Omental fat pad (tissue), 4 donors: ENCODE measurements at places on chromosomes 1 and 21.

DNA sequence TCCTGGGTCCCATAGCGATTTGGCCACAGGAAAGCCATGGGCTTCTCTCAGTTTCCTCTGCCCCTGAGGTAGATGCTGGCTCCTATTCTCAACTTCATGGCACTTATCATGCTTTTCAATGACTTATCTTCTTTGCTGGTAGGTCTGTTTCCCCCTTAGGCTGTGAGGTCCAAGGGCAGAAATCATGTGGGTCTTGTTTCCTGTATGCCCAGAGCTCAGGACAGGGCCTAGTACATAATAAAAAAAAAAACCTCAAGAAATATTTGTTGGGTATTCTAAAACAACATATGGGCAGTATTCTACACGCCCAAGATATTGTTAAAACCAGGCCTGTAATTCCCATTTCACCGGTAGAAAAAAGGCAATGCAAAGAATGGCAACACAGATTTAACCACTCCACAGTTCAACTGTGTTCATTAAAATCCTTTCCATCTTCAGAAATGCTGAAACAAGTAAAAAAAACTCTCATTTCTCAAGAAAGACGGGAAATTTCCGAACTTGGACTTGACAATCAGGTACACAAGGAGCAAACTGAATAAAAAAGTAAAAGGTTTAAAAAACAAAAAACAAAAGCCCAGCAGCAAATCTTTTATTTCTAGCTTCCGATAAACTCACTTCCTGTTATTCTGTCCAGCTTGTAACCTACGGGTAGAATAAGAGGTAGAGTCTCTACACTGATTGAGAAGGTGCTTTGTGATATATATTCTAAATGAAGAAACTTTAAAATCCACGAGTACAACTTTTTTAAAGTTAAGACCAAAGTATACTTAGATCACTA, 6.3 kb upstream of the TDRD10 start:
- DNase-seq: no peak

DNA sequence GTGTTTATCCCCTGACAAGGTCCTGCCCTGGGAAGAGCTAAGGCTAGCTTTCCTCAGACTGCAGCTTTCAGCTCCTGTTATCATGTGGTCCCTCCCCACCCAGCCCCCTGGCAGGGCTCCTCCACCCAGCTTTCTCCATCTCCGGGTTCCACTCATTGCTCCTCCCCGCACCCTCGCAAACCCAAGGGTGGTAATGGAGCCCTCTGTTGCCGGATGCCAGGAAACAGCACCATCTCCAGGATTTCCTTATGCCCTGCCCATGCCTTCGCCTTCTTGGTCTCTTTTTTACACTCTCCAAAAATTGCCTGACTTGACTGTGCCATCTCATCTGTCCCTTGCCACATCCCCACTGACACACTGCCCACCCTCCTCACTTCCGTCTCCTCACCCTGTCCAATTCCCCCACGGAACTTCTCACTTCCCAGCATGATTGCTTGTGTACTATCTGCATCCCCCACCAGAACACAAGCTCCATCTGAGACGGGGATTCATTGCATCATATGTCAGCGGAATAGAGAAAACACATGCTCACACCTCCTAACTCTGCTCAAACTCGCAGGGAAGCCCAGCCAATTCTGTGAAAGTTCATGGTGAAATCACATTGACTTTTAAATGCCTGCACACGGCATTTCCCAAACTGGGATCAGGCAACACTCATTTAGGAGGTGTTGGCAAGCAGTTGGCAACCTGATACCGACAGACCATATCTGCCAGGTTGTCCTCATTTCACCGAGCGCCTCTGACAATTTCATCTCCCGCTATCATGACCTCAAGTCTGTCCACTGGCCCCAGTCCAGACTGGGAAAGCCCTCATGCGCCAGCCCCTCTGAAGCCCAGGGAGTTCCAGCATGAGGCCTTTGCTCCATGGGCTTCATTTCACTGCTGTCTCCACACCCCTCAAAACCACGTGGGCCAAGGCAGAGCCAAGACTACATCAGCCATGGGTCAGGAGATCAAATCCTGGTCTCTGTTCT, 201.1 kb downstream of the MATN1 start:
- peak; percentile 46 for DNase-seq

DNA sequence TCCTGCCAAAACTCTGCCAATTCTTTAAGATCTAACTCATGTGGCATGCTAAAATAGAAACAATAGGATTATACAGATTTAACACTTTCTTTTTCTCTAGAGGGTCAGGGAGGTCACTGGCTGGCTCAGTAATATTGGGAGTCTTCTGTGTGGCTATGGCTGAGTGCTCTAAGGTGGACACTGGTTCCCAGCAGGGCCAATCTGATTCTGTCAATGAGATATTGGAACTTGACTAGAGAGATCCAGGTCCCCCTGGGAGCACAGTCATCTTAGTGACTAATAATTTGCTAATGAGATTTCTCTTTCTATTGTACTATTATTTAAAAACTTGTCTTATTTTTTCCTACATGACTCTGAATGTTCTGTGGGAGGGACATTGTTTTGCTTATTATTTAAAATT, 69.1 kb upstream of the ZP4 start:
- DNase-seq: no peak

- no peak for DNase-seq
These were observed 2.5 kb downstream of the COL6A1 start for GRCh38 chr21:45983981-45984551.

DNA sequence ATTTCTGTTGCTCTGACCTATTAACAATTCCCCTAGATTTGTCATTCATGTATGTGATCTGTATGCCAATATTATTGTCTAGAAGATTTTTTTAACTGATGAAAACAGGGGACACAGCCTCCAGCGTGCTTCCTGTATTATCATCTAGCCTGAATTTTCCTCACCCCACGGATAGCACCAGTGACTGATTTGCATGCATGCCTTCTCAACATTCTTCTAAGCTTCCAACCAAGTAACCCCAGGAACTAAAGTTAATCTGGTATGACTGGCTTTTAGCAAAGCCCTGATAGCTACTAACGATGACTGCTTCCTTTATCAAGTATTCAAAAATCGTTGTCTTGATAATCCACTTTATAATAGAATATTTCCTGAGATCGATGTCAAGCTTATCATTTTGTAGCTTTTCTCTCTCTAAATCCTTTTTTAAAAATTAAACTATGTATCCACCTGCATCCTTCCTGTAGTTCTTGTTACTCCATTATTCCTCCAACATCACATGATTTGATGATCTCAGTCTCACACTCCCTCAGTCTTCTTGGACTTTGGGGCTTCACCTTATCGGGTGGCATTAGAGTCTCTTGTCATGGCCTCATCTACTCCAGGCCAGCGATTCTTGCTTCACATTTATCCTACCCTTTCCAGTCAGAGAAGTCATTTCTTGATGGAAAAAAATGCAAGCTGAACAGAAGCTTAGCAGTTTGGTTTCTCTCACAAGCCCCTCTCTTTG, 19.0 kb downstream of the BCAR3 start:
- DNase-seq: no peak

DNA sequence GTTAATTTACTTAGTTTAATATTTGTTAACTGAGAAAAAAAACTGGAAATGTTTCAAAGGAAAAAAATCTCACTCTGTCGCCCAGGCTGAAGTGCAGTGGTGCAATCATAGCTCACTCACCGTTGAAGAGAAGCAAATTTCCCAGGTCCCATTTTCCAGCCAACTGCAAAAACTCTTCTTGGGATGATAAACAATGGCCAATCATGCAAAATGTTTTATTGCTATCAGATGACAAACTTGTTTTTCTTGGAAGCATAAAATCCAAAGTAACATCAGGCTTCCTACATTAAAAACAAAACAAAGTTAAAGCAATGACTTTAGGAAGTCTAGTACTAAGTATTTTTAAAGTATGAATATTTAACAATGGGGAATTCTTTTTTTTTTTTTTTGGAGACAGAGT, 84.9 kb downstream of the LYST start:
- DNase-seq: no peak

GRCh38 chr1:196608390-196609369, at the start of gene KCNT2:
Gene KCNT2, minus strand, starts transcription at chr1:196608440. Its CDS starts 131 bp downstream, at chr1:196608309.
- DNase-seq: no peak

- DNase-seq: no peak
These were observed 70.4 kb downstream of the FOXJ3 start for GRCh38 chr1:42264511-42265190.

DNA sequence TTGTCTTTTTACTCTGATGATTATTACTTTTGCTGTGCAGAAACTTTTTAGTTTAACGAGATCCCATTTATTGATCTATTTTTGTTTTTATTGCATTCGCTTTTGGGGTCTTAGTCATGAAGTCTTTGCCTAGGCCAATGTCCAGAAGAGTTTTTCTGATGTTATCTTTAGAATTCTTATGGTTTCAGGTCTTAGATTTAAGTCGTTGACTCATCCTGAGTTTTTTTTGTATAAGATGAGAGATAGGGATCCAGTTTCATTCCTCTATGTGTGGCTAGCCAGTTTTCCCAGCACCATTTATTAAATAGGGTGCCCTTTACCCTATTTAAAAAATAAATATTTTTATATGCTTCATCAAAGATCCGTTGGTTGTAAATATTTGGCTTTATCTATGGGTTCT, 13.2 kb downstream of the MAN1C1 start:
- DNase-seq: no peak

DNA sequence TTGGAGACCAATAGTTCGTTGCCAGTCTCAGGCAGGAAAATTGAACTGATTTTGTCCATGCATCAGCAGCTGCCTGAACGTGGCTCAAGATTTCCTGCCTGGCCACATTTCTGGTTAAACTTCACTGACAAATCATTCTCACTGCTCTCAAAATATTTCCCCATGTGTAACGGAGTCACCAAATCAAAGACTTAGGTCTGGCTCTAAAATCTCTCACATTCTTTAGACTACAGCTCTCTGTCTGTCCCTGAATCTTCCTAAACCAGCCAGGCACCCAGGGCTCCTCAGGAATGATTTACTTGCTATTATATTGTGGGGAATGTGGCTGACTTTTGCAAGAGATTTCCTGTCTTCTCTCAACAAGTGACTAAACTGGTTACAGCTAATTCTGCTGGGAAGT, 49.2 kb upstream of the GJA8 start:
- DNase-seq: no peak

DNA sequence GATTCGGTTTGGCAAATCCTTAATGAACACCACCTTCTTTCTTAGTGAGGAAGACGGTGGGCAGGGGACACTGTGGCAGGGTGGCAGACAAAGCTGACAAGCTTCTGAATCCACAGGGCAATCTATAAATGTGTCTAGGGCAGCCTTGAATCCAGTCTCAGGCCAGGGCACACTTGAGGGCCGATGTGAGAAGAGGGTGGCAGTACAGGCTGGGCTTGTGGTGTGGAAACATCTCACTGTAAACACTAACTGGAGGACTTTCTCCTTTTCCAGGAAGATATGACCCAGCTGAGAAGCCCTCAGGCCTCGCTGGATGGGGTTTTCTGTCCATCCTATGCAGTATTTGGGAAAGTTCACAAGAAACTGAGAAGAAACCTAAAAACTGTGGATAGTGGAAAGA, 46.5 kb downstream of the PKP1 start:
- DNase-seq: no peak

DNA sequence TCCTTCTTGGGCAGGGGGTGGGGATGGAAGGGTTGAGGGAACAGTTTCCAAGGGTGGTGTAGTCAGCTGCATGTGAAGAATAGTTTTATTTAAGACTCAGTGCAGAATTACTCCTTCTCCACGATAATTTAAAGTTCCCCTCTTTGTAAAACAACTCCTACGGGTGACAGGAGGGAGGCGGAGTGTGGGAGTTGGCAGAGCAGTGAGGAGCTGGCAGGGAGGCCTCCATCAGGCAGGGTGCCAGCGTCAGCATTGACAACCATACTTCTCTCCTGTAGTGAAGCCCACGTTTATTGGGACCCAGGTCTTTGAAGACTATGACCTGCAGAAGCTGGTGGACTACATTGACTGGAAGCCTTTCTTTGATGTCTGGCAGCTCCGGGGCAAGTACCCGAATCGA, 93.8 kb downstream of the MTR start:
- DNase-seq: no peak

DNA sequence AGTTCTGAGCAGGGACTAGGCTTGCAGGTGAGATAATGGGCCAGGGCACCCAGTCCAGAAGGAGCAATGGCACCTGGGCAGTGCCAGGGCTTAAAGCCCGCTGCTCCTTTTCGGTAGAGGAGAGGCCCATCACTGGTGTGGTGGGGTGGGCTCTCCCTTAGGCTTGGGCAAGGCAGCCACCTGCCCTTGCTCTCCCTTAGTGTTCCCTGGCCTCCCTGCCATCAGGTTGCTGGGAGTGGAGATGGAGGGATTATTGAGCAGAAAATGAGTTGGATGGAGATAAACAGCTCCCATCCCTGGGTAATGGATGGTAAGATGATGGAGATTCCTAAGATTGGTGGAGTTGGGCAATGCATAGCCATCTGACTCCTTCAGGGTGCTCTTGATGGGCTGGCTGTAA, 7.9 kb downstream of the MYOG start:
- DNase-seq: no peak

DNA sequence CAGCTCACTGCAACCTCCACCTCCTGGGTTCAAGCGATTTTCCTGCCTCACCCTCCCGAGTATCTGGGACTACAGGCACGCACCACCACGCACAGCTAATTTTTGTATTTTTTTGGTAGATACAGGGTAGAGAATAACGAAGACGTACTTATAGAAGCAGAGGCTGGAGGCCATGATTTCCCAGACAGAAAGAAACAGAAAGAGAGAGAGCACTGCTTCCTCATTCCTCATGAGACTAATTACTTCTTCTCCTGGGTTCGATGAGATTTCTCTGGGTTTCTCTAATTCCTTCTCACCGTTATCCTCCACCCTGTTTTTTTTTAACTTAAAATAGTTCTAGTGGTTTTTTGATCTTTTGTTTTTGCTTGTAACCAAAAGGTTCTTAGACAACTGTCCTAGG, 23.4 kb upstream of the PTP4A2 start:
- DNase-seq: no peak

DNA sequence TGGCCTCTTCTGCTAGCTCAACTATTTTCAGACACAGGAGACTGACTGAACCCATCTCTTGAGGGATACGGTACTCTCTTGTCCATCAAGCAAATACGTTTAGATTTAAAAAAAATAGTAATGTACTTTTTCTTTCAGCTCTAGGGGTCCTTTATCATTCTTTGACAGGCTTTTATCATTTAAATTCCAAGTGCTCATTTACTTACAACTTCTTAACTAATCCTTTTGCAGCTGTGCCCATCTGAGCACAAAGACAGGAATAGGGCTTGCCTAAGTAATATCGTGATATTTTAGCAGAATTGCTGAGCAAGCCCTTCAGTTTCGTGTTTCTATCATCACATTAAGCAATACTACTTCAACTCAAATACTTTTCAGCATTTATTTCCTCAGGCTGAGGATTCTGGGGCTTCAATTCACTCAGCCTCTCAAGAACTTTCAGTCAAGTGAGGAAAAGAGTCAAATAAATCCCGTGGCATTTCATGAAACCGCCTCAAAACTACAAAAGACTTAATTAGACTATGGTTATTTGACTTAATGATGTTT, 317.6 kb downstream of the BACH1 start:
- DNase-seq: no peak
